ENCODE measurements at places on chromosomes 5 and 9. TPM values are rescaled to one million over a fixed set of nuclear protein-coding genes. Genes with fewer than 3 reads are reported as not detected.

GFI1B gene
- total RNA-seq, result 2.8 TPM

NIPAL4 gene
- 1.3 TPM for total RNA-seq

LCN9 gene
- total RNA-seq, result not detected

C8G gene
- total RNA-seq, result 8.5 TPM

GRCh38 chr9:131217331-131218031 is 58.8 kb downstream of the FAM78A start:
- DNase-seq, result no peak

- no peak for DNase-seq
Measured at GRCh38 chr5:102737805-102738469, 17.2 kb upstream of the PAM start.

DNA sequence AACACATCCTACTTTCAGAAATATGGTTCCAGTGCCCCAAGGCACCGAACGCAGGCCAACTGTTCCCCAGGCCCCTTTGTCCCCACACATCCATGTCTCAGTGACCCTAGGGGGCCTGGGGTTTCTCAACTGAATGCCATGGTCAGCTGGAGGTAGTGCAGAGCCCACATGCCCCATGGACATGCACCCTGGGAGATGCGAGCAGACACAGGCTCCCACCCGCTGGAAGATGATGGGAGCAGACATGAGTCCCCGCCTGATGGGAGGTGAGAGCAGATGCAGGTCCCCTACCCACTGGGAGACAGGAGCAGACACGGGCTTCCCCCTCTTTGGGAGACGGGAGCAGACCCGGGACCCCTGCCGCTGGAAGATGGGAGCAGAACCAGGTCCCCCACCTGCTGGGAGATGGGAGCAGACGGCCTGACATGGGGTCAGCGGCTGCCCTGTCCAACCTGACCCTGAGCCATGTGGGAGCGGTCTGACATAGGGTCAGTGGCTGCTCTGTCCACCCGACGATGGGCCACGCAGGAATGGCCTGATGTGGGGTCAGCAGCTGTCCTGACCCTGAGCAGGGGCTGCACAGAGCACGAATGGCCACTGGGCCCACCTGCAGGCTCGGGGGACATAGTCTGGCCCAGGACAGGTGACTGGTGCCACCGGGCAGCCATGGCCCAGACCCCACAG is 18.4 kb downstream of the ZDHHC11B start:
- no peak for DNase-seq

DNA sequence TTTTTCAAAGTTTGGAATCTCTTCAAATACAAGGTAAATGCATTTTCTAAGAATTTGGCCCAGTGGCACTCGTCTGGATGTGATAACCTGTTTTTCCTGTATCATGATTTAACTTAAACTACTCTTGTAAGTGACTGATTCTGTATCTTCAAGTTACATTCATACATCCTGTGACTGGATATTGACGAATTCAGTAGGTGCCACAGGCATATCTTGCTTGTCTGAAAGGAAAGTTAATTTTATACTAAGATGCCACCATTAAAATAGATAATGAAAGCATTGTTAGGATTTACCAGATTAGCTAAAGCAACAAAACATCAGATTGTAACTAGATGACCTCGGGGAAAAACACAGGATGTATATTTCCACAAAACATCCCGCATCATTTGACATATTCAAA is 175.3 kb upstream of the ZNF608 start:
- no peak for DNase-seq

DNA sequence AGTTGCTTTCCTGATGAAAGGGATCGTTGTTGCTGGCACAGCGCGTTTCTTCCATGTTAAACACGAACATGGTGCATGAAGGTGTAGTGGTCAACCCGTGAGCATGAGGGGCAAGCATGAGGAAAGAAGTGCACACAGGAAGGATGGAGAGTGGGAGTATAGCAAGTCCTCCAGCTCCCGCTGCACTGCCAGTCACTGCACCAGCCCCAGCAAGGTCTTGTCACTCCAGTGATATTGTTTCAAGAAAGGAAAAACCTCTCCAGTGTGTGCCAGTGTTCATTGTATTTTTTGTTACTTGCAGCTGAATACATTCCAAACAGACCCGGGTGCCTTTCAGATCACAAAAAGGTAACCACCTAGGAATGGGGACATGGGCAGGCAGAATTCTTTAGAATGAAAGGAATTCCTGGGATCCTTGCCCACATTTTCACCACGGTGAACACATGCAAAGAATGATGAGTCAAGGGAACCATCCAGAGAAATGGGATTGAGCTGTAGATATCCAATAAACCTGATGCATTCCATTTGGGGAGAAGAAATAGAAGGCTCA is 186.3 kb downstream of the AOPEP start:
- no peak for DNase-seq

GRCh38 chr5:40623480-40624420 is 56.0 kb upstream of the PTGER4 start:
- no peak for DNase-seq

DNA sequence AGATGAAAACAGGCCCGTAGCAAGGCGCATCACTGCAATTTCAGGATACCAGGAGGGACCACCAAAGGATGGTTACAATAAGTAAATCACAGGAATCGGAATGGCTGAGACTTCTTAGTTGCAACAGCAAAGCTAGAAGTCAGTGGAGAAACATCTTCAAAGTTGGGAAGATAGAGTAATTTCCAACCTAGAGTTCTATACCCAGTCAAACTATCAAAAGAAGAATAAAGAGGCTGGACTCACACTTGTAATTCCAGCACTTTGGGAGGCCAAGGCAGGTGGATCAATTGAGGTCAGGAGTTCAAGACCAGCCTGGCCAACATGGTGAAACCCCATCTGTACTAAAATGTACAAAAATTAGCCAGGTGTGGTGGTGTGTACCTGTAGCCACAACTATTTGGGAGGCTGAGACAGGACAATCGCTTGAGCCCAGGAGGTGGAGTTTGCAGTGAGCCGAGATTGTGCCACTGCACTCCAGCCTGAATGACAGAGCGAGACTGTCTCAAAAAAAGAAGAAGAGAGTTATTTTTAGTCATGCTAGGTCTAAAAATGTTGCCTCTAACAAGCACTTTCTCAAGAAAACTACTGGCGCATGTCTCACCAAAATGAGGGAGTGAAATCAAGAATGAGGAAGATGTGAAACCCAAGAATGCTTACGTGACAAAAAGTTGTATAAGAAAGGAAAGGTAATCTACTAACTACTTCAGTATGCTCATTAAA is 267.7 kb downstream of the DENND1A start:
- no peak for DNase-seq

DNA sequence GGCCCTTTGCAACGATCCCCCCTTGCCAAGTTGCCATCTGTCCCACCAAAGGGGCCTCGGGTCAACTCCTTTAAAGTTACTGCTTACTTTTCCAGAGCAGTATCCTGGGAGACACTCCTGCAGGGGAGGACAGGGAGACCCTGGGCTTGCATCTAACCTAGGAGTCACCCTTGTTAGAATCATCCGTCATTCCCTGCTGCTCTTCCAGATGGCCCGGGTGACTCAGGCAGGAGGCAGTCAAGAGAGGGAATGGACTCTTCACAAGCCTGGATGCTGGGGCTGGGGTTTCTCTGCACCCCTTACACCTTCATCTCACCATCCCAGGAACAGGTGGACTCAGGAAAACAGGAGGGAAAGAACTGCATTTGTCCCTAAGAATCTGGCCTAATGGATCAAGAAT is 175.6 kb downstream of the GABBR2 start:
- no peak for DNase-seq

DNA sequence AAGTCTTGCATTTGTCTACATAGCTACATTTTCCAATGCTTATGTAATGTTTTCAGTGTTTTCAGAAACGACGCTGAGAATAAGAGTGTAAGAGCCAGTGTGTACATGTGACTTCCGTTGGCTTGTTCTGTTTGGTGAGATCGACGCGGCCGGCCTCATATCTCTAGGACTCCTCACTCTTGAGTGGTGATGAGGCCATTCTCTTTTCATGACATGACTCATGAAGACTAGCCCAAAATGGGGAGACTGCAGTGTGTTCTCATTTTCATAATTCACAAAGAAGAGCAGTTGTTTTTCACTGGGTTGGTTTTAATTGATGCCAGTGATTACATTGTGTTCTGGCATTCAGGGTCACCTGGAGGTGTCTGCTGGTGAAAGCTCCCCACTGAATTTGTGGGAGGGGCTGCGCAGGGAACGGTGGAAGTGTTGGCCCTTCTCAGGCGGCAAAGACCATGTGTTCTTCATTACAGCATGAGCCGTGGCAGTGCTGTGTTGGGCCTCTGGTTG is 131.5 kb upstream of the OTULINL start:
- no peak for DNase-seq

DNA sequence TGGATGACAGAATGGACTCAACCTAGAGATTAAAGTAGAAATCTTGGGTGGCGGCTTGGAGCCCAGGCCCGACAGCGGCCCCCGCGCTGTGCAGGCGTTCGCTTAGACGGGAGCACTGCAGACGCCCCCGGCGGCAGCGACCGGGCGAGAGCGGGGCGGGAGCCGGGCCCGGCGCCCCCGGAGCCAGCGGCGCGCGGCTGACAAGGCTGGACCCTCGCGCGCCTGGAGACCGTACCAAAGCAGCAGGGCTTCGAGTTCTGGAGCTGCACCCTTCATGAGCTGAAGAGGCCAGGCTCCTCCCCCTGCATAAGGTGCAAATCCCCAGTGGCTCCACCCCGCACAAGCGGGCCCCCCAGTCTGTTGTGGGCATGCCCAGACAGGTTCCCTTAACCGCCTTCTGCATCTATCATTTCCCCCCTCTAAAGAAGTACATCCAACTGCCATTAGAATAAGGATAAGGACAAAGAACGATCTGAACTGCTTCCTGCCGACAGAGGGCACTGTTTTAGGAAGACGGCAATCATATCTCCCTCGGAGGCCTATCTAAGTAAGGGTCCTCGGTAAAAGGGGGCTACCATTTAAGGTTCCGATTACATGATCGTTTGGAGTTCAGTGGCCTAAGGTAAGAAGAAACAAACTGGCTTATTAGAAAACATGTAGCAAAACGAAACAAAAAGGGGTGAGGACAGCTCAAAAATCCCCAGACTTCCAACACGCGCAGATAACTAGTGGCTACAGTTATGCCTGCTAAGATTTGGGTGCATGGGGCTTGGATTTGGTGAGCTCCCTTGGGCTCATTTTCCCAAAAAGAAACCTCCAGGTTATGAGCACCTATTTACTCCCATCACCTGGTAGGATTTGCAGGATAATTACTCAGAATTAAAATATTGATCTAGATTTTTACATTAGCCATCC is 66.3 kb downstream of the RGMB start:
- no peak for DNase-seq

DNA sequence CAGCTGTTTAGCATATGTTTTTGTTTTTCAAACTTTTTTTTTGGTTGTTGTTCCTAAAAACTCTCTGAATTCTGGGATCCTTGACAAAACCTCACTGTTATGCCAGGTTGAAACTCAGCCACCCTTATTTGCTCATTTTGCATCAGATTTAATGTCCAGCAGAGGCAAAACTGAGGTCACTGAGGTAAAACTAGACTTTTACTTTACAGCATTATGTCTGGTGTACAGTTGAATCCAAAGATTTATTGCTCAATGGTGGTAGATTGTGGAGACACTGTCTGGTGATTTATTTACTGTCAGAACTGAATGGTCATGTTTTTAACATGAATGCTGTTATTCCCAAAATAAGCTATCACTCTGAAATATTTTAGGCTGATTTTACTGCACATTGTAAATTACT is 87.9 kb downstream of the FBXL7 start:
- DNase-seq, result no peak

DNA sequence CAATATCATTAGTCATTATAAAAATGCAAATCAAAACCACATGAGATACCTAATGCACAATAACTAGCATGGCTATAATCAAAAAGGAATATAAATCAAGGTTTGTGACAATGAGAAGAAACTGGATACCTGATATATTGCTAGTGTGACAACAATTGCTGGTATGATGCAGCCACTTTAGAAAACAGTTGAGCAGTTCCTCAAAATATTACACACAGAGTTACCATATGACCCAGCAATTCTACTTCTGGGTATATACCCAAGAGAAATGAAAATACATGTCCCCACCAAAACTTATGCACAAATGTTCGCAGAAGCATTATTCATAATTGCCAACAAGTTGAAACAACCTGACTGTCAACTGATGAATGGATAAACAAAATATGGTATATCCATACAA is 339.7 kb upstream of the POU5F2 start:
- no peak for DNase-seq

GRCh38 chr5:69432412-69433206 is 17.7 kb downstream of the MARVELD2 start:
- no peak for DNase-seq

- DNase-seq, result peak; percentile 27
Measured at GRCh38 chr9:127612939-127613582, 984 bp downstream of the STXBP1 start.

DNA sequence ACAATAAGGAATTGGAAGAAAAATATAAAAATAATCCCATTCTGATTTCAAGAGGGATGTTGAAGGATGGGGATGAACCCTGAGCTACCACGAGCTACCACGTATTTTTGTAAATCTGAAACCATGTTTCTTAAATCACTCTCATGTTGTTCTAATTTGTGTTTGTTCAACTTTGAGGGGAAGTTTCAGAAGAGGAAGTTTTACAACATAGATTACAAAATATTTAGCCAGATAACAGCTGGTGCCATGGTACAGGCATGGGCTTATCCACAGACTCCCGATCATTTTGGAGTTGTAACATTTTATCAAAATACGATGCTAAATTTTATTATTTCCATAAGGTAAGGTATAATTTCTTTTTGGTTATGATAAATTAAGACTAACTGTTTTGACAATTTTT is 15.2 kb downstream of the CCDC125 start:
- no peak for DNase-seq

GRCh38 chr5:108531367-108532128 is 149.7 kb upstream of the FBXL17 start:
- DNase-seq, result no peak
